Hippocampal formation (tissue), 2 donors: ENCODE measurements at places on chromosomes 5 and 9.

DNA sequence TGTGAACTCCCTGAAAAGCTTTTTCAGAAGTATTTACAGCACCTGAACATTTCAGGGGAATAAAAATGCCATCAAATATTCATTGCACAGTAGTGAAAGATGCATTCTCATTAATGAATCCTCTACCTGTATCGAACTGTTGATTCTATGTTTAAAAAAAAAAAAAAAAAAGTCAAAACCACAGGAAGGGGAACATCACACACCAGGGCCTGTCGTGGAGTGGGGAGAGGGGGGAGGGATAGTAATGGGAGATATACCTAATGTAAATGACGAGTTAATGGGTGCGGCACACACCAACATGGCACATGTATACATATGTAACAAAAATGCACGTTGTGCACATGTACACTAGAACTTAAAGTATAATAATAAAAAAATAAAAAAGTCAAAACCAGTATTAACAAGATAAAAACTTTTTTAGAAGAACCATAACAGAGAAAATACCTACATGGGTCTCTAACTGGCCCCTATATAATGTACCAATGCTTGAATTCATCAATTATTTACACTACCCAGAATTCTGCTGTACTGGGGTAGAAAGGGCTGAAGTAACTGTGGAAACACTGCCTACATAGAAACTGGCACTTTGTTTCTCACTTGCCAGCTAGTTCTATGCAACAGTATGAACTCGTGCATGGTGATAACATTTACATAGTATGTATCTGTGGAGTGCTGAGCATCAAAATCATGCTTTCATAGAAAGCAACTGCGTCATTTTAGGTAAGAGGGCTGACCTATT, 48.9 kb downstream of the GNAQ start:
- no peak for DNase-seq

GRCh38 chr9:6543204-6543603, 102.3 kb downstream of the GLDC start:
- DNase-seq, result no peak

DNA sequence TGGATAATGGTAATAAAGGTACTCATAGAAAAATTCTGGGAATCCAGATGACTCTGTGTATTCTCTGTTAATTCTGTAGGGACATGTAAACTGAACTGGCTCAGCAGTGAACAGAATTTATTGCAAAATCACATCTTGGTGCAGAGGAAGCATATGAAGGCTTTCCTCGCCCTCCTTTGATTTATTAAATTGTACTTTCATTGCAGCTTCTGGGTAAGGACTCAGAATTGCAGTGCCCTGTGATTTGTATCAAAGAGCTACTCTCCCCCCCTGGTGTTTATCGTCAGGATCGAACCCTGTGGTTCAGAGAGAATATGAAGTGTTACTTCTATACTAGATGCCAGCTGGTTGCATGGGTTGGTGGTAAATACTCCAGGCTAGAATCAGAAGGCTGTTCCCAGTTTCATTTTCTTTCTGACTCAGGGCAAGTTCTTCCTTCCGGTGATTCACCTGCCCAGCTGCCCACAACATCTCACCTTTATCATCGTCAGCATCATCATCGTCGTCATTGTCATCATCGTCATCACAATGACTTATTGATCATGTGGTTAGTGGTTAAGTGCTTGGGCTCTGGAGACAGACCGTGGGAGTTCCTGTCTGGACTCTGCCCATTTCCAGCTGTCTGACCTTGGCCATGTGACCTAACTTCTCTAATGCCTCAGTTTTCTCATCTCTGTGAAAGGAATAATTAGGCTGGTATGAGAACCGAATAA, 238.8 kb downstream of the ARHGAP26 start:
- no peak for DNase-seq

DNA sequence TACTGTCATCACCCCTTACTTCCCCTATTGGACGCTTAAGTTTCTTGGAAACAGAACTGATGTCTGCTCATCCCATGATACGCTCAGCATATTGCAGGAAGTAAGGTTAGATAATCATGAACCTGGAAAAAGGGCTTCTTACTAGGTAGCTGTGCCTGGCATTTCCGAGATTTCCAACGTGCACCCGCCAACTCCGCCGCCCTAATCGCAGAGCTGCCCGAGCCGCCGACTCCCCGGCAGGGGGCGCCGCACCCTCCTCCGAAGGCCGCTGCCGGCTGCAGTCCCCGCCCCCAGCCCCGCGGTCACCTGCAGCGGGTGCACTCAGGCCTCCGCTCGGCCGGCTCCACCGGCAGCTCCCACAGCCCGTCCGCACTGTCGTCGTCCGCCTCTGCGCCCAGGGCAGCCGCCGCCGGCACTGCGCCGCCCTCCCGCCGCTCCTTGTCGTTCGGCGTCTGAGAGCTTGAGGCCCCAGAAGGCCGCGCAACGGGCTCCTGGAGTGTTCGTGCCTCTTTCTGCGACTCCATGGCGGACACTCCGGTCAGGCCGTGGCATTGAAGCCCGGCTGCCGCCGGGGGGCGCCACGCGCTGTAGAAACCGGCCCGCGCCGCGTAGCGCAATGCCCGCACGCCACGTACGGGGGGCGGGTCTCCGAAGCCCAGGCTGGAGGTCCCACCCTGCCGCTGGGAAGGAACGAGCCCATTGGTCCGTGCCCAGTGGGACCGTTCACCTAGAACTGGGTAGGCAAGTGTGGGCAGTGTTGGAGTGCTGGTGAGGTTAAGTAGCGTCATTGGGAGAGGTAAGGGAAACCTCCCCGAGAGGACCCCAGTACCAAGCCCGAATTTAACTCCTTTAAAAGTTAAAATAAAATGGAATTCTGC, at the start of gene DTWD2:
TSS of gene DTWD2 (minus strand) at position 560 of the 878 bp plus-strand sequence. CDS start at position 524, 36 bp downstream.
- peak; percentile 90 for DNase-seq

GRCh38 chr9:80995759-80996158, 693.6 kb downstream of the TLE1 start:
- DNase-seq, result no peak

DNA sequence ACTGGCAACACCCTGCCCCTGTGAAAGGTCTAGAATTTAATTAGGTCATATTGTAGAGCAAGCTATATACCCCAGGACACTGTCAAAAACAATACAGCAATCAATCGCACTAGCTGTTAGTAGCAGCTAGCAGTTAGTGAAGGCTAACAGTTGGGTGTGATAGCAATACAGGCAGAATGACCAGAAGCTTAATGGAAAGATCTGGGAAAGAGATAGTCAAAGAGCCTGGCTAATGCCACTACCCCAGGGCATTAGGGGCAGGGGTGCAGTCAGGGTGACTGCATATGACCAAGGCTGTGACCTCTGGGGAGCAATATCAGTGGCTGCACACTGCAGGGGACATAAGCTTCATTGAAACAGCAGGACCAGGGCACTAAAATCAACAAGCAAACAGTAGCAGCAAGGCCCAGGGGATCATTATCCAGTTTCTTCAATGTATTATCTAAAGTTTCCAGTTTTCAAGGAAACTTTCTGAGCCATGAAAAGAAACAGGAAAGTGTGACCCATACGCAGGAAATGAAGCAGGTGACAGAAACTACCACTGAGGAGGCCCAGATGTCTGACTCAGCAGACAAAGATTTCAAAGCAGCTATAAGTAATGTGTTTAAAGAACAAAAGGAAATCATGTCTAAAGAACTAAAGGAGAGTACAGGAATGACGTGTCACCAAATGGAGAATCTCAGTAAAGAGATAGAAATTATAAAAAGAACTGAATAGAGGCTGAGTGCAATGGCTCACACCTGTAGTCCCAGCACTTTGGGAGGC, 82.4 kb downstream of the ZNF354C start:
- DNase-seq, result no peak

- no peak for DNase-seq
Observed at GRCh38 chr5:156328766-156329165, 1.8 kb downstream of the SGCD start.

DNA sequence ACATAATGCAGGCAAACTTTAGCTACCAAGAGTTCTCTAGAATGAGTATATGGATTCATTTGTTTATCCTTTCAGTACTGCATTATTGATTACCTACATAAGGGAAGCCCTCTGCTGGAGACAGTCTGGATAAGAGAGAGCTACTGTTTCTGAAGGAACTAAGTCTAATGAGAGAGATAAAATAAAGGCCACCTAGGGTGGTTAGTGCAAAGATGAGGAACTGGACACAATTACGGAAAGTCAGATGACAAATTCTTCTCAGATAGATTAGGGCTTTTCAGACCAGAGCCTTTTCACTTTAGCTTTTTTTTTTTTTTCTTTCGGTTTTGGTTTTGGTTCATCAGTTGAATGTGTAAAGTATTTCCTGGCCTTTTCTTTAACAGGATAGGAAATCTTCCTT, 31.3 kb downstream of the ISOC1 start:
- no peak for DNase-seq

DNA sequence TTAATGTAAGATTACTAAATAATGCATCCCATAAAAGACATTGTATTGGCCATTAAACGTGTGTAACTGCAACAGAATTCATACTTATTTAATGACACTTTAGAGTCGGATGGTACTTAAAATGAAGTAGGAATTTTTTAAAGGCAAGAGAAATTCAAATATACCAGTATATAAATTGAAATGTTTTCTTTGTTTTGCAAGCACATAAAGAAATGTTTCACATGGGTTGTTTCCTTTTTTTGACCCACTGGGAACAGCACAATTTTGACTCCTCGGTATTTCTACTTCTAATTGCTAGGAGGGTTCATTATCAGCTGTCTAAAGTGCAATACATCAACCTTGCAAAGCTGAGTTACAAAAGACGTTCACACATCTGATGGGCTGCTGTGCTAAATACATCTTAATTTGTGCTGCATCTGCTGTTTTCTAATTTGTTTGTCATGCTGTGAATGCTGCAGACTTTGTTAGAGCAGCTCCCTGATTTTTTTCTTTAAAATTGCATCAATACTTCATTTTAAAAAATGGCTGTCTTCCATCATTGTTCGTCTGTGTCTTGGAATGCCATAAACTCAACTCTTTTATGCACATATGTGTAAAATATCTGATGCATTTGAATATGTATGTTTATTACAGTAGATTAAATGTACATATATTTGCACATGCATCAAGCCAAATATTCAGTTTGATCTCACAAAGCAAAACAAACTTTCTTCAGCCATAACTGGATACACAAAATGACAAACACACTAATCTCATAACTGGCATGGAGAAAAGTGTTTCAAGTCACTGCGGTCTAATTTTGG, 454.0 kb upstream of the GRAMD2B start:
- DNase-seq, result no peak
